Transverse colon (tissue), 4 donors: ENCODE measurements at places on chromosomes 3 and 15. TPM values are rescaled to one million over a fixed set of nuclear protein-coding genes. Genes with fewer than 3 reads are reported as not detected.

DNA sequence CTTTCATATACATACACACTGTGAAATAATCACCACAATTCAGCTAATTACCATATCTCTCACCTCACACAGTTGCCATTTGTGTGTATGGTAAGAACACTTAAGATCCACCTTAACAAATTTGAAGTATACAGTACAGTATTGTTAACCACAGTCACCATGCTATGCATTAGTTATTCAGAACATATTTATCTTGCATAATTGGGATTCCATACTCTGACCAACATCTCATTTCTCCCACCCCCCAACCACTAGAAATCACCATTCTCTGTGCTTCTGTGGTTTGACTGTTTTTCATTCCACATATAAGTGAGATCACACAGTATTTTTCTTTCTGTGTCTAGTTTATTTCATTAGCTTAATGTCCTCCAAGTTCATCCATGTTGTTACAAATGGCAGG lies 247.7 kb upstream of the CTNNB1 start:
- no peak for DNase-seq

DNA sequence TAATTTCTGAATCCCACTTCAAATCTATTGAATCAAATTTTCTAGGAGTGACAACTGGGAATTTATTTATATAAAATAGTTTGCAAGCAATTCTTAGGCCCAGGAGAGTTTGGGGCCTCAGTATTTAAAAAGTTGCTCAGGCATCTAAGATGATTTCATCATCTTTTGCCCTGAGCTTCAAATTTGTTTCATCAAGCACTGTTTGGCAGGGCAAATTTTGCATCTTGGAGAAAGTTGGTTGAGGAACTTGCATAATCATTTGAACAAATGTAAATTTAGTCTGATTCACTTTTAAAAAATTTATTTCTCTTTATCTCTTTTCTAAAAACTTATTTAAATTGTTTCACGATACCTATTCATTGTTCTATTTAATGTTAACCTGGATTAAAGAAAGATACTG lies 702.8 kb downstream of the SI start:
- DNase-seq = no peak

GRCh38 chr15:89728254-89728653 lies 22.8 kb downstream of the MESP1 start:
- DNase-seq = no peak

The ZPLD1 gene
- total RNA-seq = not detected

The C3orf22 gene
- total RNA-seq = not detected

- no peak for DNase-seq
Measured at GRCh38 chr3:159733194-159733860, 255.3 kb upstream of the IL12A start.

The C3orf49 gene
- total RNA-seq = not detected

The ADAMTS9 gene
- total RNA-seq = 20.1 TPM

GRCh38 chr3:172787019-172787418 lies 36.5 kb downstream of the ECT2 start:
- no peak for DNase-seq

DNA sequence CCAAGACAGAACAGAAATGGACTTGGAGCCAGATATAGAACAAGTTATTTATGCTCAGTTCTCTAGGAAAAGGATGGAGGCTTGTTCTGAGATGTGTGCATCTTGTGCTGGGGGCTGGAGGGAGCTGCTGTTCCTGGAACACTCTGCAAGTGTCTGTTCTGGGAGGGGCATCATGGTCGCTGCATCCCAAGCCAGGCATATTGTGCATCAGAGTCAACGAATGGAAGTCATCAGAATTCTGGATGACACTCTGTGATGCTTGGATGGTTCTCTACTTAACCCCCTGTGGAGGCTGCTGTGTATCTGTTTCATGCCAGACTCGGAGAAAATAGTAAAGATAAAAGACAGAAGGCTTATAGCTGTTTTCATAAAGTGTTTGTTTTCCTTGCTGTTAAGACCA lies 34.7 kb downstream of the RPL22L1 start:
- no peak for DNase-seq

GRCh38 chr3:45095916-45096526 lies 50.2 kb downstream of the CDCP1 start:
- no peak for DNase-seq

The SNX22 gene
- total RNA-seq = 3.7 TPM

The STRC gene
- total RNA-seq = 0.41 TPM

GRCh38 chr15:24954783-24955530 lies at the start of the genes SNRPN and SNURF:
Gene SNRPN, plus strand, starts transcription at chr15:24954987. Its CDS starts 19,467 bp downstream, at chr15:24974454.
Gene SNURF, plus strand, starts transcription at chr15:24954987. Its CDS starts 62 bp downstream, at chr15:24955049.
- peak; percentile 76 for DNase-seq

- DNase-seq = no peak
Measured at GRCh38 chr3:162721736-162722135, 1225.1 kb downstream of the OTOL1 start.

The NPAP1 gene
- not detected for total RNA-seq

GRCh38 chr15:42159381-42160015 lies 3.1 kb upstream of the PLA2G4F start:
- DNase-seq = no peak

DNA sequence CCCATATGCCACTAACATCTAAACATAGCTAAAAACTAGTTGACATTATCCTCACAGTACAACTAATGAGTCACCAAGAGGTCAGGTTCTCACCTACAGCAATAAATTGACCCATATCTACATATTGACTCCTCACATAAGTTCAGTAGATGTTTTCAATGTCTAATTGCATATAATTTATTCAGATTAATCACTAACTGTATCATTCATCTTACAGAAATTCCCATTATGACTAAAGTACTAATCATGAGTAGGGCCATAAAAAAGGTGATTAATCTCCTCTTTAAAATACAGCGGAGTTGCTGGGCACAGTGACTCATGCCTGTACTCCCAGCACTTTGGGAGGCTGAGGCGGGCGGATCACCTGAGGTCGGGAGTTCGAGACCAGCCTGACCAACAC lies 82.4 kb upstream of the ST3GAL6 start:
- no peak for DNase-seq
